Left kidney (tissue), 8 donors: ENCODE measurements at places on chromosomes 6 and 20. TPM values are rescaled to one million over a fixed set of nuclear protein-coding genes. Genes with fewer than 3 reads are reported as not detected.

GRCh38 chr6:151374036-151374683, 17.2 kb downstream of the ZBTB2 start:
- DNase-seq = no peak

The STXBP5 gene
- polyA plus RNA-seq = 17.8 TPM

DNA sequence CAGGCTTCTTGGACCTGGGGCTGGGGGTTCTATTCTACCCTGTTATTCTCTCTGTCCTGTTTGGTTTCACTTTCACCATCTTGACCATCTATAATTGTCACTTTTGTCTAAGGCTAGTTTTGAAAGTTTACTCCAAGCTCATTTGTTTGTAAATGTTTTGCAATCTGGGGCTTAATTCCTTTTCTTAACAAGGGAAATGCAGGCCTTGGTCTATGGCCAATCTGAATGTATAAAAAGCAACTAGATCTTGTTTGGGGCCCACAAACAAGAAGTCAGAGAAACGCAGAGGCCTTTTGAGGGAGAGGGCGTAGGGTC, 86.3 kb upstream of the PREP start:
- no peak for DNase-seq

DNA sequence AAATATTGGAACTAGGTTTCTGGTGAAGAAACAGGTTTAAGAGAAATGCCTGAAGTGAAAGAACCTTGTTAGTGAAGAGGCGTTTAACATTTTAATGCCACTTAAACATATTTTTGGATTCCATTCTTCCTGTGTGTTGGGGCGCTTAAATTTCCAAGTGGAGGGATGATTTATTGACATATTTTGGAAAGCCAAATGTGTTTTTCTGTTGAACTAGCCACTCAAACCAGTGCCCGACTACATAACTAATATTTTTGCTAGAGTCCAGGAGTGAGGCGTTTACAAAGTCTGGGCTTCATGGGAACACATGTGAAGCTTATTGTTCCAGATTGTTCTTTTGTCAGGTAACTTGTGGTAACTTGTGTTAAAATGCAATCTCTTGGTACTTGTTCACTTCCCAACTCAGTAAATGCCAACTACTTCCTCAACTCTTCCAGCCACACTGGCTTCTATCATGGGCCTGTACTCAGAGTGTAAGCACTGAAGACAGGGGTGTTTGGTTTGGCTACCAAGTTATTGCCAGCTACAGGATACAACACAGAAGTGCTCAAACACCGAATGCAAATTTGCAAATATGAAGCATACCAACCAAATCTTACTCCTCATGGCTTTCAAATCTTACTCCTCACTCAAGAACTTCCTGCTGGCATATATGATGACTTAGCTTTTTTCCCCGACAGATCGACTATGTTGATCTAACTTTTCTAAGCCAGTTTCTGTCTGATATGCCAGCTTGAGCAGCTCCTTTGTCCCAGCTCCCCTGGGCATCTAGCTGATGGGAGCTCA, 2.0 kb upstream of the ZNFX1 start:
- no peak for DNase-seq

The TRERF1 gene
- 17.2 TPM for polyA plus RNA-seq

- DNase-seq = no peak
These were observed 40.9 kb downstream of the DSTN start for GRCh38 chr20:17610566-17611289.

- peak; percentile 73 for DNase-seq
These were observed 13.0 kb downstream of the RPP21 start for GRCh38 chr6:30357678-30358540.

DNA sequence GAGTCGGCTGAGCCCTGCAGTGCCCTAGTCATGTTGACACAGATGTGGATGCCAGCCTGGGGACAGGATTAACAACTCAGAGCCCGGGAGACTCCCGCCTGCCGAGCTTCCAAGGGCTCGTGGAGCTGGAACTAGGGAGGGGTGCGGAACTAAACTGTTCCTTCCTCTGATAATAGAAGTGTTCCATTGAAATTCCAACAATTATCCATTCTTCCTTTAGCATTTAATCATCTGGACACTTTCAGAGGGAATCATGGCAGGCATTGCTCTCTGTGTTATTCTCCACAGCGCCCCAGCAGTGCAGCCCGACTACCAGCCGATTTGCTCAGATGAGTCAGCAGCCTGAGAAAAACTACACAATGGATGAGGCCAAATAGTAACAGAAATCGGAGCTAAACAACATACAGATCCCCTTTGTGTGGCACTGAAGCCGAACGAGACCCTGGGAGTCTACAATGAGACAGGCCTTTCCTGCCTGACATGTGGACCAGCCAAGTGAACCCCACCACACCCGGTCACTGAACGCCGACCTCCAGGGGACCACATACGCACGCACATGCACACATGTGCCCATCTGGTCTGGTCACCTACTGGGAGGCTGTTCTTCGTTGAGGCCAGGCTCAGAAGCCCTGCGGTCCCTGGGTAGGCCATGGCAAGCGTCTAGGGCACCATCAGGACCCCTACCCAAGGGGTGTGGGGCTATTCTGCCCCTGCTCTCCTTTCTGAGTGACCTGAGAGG, 238.4 kb upstream of the AFDN start:
- DNase-seq = no peak

- DNase-seq = peak; percentile 49
These were observed 5.9 kb downstream of the TP53INP2 start for GRCh38 chr20:34709831-34710567.

- DNase-seq = no peak
These were observed 183.8 kb downstream of the TAF4 start for GRCh38 chr20:61881861-61882260.
